ENCODE measurements at places on chromosomes 1 and 21. TPM values are rescaled to one million over a fixed set of nuclear protein-coding genes. Genes with fewer than 3 reads are reported as not detected.

OR10J1 gene
- not detected for total RNA-seq

ZC3H11A gene
- total RNA-seq: 84.0 TPM

CTH gene
- total RNA-seq: 5.9 TPM

KRTAP12-2 gene
- total RNA-seq: not detected

LAMB3 gene
- total RNA-seq: 0.84 TPM

EPHA2 gene
- not detected for total RNA-seq

DCST1 gene
- not detected for total RNA-seq

WNT4 gene
- total RNA-seq: not detected

LORICRIN gene
- not detected for total RNA-seq

CNST gene
- 30.4 TPM for total RNA-seq

SERTAD4 gene
- not detected for total RNA-seq

GRCh38 chr21:36232641-36233040 is 76.0 kb downstream of the DOP1B start:
- no peak for DNase-seq

DNA sequence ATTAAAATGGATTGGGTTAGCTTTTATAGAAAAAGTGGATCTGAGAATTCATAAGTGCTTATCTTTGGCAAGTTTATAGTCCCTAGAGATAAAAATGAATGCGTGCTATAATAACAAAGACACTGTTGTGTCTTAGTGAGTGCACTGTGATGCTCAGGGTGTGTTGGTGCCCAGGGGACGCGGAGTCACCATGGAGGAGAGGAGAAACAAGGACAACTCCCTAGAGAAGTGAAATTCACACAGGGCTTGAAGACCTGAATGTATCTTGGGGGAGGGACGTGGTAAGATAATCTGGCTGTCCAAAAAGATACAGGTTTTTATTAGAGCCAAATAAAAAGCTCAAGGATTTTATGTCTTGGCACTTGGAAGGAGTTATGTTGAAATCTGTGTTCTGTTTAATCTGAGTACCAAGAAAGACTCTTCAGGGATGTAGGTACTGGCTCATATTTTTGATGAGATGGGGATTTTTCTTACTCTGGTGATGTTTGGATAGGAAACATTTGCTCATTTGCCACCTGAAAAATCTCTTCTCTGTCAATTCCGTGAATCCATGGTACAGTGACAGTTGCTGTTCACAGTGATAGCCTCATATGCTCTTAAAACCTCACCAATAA is 9.6 kb downstream of the SMYD2 start:
- DNase-seq: no peak

GRCh38 chr1:116346943-116347673 is 25.9 kb upstream of the ATP1A1 start:
- no peak for DNase-seq

DNA sequence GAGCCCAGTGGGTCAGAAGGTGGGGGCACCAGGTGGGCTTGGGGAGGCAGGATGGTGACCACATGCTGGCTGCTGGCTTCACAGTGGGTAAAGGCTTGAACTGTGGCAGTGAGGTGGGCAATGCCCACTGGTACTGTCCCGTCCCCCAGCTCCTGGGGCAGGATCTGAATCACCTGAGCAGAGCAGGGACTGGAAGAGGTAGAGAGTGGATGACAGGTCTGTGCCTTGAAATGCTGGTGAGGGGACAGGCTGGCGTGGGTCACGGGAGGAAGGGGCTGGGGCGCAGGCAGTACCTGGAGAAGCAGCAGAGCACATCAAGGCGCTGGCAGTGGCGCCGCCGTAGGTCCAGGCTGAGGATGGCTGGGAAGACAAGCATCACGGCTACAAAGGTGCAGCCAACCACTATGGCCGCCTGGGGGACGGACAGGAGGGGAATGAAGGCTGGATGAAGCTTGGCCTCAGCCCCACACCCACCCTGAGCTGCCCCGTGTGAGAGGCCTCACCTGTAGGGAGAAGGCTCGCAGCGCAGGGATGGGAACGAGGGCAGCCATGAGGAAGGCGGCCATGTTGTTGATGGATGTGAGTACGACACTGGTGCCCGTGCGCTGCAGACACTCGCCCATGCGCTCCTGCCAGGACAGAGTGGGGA is 14.9 kb downstream of the PTCH2 start:
- no peak for DNase-seq

DNA sequence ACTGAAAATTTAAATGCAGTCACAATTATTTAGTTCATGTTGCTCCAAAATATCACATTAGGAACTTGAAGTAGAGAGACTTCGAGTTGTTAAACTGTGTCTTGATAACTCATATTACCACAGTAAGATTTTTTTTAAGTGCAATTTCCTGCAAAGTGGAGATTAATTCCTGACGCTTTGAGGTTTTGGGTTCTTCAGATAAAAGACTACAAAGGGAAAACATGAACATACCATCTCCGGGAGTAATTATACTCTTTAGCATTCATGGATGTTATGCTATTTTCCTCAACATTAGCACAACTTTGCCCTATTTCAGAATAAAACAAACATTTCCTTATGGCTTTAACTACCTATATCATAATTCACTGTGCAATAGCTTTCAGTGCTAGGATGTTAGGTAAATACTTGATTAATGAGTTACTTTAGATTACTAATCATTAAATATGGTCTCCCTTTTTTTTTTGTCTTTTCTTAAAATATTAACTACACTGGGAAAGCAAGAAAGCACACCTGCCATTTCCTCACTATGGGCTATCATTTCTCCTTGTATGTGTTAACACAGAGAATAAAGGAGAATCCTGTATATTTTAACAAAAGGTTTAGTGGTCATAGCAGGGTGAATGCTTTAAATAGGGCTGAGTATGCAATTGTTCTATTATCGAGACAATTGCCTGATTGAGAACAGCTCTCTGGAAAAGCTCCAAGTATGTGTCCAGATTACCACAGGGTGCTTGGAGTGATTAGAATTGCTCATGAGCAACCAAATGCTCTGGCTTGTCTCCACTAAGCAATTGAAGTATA is 252.5 kb upstream of the C1orf105 start:
- no peak for DNase-seq

DNA sequence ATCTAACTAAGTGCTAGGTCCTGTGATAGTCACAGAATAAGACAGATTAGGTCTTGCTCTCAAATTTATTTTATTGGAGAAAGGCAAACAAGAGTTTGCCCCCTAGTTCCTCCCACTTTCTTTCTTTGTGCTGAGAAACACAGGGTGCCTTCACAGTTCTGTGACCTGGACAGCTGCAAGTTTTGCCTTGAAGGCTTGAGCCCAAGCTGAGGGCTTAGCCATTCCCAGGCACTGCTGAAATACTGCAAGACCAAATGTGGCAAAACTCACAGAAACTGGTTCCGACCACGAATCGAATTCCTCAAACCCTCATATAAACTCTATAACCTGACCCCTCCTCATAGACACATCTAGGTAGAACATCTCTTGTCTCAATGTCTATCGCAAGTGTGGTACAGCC is 227.9 kb downstream of the RERE start:
- no peak for DNase-seq

DNA sequence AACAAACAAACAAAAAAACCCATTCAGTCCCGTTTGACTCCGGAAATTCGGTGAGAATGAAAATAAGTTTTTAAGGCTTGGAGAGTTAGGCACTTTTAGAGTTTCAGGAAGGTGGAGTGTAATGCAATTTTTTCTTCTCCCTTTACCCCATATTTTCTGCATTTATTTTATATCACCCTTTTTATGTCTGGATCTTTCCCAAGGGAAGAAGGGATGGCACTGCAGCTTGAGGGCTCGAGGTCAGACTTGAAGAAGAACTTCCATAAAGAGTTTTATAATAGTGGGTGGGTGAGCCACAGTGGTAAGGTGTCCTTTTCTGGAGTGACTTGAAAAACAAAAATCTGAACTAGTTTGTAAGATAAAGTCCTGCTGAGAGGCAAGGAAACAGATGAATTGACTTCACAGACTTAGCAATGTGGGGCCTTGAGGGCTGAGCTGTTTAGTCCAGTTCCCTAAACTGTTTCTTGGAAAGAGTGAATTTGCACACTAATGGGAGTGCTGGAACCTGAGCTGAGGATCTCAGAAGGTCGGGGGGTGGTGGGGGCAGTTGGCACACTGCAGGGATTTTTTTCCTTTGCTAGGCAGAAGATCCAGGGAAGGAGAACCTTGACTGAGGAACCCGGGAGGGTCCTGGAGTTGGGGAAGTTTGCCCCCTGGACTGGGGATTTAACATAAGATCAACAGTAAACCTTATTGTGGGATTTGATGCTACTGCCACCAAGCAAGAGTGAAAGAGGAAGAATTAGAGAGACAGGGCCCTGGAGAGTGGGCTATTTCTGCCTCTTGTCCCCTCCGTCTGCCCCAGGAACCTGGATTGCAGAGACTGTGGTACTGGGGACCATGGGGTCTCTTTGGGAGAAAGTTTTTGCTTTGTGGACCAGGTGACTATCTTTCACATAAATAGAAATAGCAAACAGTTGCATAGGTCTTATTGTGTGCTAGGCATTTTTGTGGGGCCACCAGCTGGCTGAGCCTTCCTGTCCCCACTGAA is 1.8 kb upstream of the MEX3A start:
- no peak for DNase-seq

DNA sequence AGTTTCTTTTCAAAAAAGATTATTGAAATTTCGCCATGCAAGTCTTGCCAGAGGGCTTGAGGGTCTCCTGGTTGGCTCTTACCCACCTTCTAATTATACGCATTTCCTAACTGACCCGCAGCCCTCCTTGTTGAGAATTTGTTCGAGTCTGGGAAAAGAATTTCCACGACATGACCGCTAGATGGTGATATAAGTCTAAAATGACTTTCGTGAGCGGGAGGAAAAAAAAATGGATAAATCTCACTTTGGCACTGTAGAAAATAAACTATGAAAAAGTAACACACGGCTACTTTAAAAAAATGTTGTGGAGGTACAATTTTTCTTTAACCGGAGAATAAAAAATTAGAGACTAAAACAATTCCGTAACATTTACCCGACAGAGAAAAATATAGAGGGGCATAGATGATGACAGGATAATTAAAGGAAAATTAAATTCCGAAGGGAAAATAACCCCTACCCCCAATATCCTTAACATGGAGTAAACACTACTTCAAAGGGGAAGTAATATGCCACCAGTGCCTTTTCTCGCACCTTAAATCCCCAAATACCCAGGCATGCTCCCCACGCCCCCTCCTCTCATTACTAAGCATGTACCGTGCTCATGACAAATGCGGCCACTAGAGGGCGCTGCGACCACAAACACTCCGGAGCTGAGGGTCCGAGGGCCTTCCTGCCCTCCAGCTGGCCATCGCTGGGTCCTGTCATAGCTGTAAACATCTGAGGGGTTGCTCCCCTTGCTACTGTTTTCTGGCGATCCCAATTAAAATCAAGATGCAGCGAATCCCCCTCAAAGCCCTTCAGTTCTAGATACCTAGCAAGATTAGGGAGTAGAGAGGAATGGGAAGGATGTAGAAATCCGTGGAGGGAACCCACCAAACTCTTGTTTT is 266.9 kb downstream of the ASTN1 start:
- DNase-seq: peak; percentile 53

DNA sequence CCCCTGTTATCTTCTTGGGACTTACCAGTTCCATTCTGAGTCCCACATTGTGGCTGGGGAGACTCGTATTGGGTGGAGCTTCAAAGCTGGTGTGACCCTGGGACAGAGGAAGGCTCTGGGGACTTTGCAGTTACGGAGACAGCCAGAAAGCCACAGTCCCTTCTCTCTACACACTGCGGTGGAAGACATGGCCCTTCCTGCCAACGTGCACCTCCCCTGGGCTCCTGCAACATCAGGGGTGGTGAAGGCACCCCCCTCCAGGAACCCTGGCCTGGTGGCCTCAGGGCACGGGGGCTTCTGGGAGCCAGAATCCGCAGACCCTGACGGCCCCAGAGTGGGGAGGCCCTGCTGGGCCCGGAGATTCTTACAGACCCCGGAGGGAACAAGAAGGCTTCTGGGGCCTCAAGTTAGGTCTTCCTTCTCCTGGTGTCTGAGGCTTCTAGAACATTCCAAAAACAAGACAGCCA is 113.0 kb downstream of the SIK1 start:
- no peak for DNase-seq

DNA sequence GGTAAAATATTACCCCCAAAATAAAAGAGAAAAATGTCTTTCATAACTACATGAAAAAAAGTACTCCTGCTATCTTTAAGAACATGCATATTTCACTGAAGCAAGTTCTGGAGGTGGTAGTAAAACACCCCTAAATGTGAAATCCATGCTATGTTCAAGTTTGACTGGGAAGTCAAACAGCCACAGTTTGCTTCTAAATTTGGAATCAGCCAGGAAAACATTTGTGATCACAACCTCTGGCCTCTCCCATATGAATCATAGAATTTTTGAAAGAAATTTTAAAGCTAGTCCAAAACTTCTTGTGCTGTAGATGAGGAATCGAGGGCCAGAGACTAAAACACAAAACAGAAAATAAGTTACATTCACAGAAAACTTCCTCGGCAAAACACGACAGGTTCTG is 6.6 kb downstream of the SORT1 start:
- DNase-seq: no peak

DNA sequence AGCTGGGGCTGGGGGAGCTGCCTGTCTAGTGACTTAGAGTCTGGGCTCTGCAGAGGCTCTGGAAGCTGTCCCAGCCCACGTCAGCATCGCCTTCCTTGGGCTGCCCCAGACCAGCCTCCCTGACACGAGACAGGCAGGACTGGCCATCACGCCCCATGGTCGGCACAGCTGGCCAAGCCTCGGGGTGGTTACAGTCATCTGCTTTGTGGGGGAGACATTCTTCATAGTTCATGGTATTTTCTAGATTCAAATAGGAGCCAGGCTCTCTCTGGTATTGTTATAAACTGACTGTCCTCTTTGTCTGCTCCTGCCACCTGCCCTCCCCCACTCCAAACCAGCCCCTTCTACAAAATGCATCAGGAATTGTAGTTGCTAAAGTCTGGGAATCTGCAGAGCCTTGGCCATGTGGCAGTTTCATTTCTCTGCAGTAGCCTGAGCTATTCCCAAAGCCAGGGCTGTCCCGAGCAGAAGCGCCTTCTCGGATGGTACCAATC is 29.4 kb downstream of the OLFML2B start:
- no peak for DNase-seq

- no peak for DNase-seq
These were observed 68.9 kb downstream of the CDC7 start for GRCh38 chr1:91569411-91570119.

- DNase-seq: peak; percentile 83
These were observed 65.2 kb downstream of the SIK1 start for GRCh38 chr21:43361493-43362296.

DNA sequence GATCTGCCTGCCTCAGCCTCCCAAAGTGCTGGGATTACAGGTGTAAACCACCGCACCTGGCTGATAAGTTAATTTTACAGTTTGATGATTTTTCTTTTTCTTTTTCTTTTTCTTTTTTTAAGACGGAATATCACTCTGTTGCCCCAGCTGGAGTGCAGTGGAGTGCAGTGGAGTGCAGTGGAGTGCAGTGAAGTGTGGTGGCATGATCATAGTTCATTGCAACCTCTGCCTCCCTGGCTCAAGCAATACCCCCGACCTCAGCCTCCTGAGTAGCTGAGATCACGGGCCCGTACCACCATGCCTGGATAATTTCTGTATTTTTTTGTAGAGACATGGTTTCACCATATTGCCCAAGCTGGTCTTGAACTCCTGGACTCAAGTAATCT is 84.4 kb upstream of the CXADR start:
- no peak for DNase-seq
